ENCODE measurements at places on chromosomes 1 and 21.

- no peak for DNase-seq
Observed at GRCh38 chr1:46301808-46302640, 1.4 kb downstream of the LRRC41 start.

GRCh38 chr1:161367684-161368400, at the start of gene CFAP126:
TSS of gene CFAP126 (minus strand) at chr1:161367876. CDS start at chr1:161367868, 8 bp downstream.
- peak; percentile 38 for DNase-seq

GRCh38 chr1:211643324-211644212, 31.9 kb downstream of the NEK2 start:
- DNase-seq, result no peak

DNA sequence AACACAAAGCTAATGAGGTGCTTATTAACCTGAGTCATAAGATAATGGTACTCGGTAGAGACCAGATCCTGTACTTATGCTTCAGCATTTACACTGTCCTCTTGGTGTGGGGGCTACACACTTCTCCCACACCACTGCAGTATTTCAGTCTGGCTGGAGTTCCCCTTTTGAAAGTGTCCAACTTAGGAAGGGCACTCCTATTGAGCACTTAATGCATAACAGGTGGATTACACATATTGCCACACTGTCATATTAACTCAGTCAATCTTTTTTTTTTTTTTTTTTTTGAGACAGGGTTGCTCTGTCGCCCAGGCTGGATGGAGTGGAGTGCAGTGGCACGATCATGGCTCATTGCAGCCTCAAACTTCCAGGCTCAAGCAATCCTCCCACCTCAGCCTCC, 1.5 kb downstream of the GPATCH4 start:
- DNase-seq, result no peak

DNA sequence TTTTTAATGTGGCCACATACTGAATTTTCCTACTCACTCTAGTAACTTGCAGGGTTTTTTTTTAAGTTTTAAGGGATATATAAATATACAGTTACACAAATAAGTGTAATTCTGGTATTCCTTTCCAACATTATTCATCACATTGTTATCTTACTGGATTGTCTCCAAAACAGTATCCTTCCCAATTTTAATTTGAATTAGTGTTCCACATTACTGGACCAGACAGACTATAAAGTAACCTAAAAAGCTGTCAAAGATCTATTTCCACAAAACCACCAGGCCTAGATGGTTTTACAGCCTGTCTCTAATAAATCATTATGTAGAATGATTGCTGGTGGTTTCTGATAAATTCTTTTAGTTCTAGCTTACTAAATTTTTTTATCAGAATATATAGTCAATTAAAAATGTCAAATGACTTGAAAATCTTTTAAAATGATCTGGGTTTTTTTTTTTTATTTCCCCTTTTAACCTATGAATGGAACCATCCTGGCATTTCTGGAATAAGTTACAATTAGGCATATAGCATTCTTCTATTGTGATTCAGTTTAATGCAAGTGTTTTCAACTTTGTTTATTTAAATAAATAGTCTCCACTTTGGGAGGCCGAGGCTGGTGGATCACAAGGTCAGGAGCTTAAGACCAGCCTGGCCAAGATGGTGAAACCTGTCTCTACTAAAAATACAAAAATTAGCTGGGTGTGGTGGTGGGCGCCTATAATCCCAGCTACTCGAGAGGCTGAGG, 59.3 kb downstream of the PACC1 start:
- DNase-seq, result no peak

GRCh38 chr1:91622616-91623015, 122.0 kb downstream of the CDC7 start:
- DNase-seq, result no peak

GRCh38 chr1:68819190-68819829, 322.4 kb upstream of the DEPDC1 start:
- DNase-seq, result no peak

GRCh38 chr21:25682382-25682781, 43.3 kb downstream of the JAM2 start:
- no peak for DNase-seq

GRCh38 chr1:223754681-223755431, 42.5 kb downstream of the CAPN2 start:
- DNase-seq, result no peak

DNA sequence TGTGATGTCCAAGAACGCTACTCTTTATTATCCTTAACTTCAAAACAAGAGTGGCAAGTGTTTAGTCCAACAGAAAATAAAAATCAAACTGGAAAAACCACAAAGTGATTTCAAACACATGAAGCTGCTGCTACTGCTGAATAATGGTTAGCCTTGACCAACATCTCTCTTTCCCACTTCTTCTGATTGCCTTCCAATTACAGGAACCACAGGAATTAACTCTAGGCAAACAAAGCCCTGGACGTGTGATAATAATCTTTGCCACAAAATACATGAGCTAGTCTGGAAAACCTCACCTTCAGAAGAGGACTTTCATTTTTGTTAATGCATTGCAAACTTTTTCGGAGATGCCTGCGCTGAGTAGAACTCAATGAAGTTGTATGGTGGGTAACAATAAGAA, 48.6 kb upstream of the COL11A1 start:
- DNase-seq, result no peak

GRCh38 chr1:111203681-111204200, 3.3 kb upstream of the DENND2D start:
- no peak for DNase-seq

GRCh38 chr1:21951226-21951870, 14.2 kb upstream of the HSPG2 start:
- DNase-seq, result no peak

DNA sequence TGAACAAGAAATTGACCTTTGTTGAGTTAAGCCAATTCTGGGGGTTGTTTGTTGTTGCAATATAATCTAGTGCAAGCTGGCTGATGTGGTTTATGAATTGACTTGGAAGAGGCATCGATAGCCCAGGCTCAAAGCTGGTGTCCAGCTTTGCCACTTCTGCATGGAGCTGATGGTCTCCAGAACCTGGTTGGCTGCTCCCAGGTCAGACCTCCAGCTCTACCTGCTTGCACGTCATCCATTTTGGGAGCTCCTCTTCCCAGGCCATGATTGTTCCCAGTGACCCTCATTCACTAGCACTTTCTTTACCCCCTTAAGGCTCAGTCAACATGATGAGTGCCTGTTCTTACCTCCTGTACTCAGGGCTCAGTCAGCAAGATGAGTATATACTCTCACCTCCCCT, 5.8 kb upstream of the AJAP1 start:
- DNase-seq, result no peak

GRCh38 chr1:119988306-119989062, 81.0 kb downstream of the NOTCH2 start:
- no peak for DNase-seq

GRCh38 chr1:117843791-117844190, 85.6 kb downstream of the GDAP2 start:
- no peak for DNase-seq

DNA sequence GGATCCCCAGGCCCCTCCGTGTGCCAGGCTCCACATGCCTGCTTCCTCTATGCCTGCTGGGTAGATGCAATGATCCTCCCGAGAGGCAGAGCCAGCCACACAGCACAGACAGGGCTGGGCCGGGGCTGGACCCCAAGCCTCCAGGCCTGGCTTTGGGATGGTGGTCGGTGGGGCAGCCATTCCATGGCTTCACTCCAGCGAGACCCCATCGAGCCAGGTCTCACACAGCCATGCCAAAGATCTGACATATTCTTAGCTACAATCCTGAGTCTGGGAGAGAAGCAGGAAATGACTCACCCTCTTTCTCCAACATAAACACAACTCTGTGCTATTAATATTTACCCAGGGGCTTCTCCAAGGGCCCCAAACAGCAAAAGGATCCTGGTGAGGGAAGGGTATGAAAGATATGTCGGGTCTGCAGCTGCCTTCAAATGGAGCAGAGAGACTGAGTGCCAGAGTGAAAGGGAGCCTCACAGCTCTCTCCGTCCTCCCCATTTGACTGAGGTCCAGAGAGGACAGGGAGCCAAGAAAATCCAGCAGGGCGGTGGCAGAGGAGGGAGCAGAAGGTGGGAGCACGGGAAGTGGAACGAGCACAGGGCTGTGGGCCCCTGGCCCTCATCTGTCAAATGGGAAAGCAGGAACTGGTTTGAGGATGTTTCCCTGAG, 639.5 kb downstream of the MATN1 start:
- peak; percentile 46 for DNase-seq

DNA sequence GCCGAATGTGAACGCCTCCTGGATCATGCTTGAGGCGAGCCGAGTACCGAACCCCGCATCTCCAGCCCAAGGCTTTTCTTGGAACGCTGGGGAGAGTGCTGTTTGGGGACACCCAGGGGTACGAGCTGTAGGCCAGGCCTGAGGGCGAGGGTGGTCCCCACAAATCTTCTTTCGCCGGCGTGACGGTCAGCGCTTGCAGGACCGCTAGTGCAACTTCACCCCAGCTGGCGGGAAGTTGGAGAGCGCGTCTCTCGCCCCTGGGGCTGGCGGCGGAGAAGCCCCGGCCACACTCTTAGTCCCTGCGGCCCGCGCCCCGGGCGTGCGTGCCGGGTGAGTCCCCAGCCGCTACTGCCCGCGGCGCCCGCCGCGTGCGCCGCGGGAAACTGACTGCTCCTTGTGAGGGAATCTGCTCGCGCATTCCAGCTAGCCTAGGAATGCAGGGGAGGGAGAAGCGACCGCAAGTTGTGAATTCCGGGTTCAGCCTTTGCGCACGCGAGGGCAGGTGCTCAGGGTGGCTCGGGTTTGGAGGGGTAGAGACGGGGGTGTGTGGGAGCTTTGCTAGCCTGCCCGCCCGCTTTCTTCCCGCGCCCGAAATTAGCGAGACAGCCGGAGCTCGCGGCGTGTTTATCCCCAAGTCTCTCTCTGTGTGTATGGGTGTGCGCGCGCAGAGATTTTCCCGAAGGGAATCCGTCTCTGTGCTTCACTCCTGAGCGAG, 884 bp downstream of the LHX4 start:
- no peak for DNase-seq

DNA sequence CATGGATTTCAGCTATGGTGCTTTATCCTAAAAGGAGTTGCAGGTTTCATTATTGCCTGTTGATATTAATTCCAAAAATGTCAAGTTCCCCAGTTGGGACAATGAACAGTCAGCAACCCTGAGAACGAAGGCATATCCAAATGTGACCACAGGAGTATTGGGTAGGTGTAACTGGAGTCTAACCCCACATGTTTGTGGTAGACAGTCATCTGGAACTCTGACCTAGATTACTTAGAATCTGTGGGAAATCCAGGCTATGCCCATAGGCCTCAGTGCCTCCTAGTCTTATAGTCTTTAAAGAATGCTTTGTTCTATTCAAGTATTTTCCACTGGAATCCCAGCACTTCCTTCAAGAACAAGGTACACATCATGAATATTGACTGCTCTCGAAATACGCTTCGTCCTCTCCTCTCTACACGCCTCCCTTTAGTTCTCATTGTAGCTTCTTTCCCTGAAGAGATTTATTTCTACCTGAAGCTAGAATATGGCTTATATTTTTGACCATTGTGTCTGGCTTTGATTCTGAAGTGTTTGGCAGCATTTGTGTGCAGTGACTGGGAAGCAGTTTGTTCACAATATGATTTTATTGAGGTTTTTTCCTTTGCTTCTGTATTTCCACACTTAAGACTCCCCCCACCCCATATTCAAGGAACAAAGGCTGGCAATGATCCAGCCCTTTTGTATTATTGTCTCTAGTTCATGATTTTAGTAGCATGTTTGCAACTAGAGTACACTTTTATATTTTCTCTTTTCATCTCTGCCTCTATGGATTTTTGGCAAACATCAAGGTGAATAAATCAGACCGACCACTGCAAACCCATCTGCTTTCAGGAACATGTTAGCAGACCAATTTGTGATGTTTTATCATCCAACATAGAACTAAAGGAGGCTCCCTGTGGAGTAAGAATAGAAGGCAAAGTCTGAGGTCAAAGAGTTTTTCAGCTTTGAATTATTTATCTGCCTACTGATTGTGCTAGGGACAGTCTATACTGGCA, 178.6 kb downstream of the GPR52 start:
- DNase-seq, result peak; percentile 65

DNA sequence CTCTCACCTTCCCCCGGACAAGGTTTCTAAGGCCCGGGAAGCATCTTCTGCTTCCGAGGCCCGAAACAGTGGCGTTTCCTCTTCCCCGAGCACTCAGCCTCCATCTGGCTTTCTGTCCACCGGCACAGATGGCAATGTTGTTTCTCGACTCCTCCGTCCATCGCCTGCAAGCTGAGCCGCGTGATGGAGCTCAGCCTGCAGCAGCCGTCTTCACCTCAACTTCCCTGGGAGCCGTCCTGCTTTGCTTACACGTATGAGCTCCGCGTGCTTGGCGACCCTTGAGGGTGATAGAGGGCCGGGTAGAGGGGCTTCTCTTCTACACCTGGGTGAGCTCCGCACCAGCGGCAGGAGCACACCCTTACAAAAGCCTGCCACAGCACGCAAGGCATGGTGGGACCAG, 80.4 kb downstream of the AJAP1 start:
- no peak for DNase-seq

- no peak for DNase-seq
Observed at GRCh38 chr1:169108863-169109560, 2.5 kb downstream of the ATP1B1 start.

DNA sequence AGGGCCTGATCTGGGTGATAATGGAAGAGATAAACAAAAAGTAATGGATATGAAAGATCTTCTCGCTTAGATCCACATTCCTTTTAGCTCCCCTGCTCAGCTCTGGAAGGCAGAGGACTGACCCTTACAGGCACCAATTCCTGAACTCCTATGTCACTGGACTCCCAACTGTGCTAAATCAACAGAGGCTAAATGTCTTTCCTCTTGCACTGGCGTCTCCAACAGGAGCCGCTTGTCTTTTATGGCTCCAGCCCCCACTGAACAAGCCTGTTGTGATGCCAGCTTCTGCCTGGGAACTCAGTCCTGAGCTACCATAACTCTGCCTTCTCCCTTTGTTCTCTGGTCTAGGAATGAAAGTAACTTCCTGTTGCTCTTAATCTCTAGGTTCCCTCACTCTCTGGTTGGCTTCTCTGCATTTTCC, 142.1 kb upstream of the COL11A1 start:
- peak; percentile 81 for DNase-seq

DNA sequence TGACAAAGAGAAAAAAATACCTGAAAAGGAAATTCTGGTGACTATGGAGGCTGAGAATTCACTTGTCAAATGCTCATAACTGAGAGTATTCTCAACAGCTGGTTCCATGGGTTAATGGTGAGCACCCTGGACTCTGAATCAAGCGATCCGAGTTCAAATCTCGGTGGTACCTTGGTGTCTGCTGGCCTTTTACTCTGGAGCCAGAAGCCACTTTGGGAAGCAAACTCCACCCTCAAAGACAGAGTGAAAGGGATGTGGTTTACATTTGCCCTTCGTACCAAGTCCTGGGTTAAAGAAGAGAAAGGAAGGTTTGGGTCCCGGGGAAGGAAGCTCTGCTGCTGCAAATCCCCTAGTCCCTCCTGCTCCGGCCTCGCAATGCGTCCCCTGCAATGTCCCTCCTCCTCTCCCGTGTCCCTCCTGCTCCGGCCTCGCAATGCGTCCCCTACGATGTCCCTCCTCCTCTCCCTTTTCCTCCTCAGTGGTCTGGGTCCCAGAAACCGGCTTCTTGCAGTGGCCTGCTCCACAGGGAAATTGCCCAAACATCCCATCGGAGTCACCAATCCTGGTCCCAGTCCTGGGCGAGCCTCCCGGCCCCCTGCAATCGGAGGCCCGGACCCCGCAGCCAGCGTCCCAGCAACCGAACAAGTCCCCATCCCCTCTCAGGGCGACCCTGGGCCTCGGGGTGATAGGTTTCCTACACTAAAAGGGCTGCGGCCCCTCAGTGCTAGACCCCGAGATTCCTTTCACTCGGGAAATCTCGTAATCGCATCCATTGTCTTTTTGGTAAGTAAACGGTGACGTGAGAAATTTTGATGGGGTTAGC, 129.4 kb downstream of the PPIAL4G start:
- DNase-seq, result peak; percentile 73

All from non-pigmented ciliary epithelial cell (primary cell).